ENCODE measurements at places on chromosomes 16 and 17. TPM values are rescaled to one million over a fixed set of nuclear protein-coding genes. Genes with fewer than 3 reads are reported as not detected.

DNA sequence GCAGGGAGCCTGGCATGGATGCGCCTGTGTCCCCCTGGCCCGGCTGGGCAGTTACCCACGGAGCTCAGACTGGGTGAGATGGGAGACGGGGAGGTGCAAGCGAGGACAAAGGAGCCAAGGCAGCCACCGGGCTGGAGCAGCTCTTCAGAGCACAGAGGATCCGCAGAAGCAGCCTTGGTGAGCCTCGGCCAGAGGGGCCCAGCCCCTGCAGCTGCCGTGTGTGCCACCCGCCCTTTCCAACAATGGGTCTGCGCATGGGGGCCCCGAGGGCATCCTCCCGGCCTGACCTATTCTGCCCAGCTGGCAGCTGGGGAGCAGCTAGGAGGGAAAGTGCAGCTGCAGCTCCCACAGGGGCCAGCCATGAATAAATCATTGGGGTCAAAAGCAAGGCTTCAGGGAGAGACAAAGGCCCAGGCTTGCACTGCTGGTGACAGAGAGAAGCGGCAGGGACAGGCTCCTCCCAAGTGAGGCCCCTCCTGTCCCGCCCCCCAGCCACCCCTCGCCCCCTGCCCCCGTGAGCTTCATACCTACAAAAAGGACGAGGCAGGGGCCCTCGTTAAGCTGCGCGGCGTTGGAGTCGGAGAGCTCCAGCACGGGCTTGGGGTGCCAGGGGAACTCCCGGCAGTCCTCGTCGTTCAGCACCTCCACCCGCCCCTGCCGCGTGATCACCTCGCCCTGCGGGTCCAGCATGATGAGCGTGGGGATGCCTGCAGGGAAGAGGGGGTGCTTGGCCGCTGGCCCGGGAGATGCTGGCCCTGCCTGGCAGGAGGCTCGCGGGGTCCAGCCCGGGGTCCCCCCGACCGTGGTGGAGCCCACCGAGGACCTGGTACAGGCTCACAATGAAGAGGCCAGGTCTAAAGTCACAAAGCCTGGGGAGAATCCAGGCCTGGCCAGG is 22.6 kb downstream of the MRM3 start:
- no peaks in the 10 kb centered on the region for H3K27me3 ChIP-seq
- H3K36me3 ChIP-seq = no peaks in the 10 kb centered on the region
- no peaks in the 10 kb centered on the region for H3K4me1 ChIP-seq
- no peak for DNase-seq
- H3K4me3 ChIP-seq = no peak overlapping the region

- H3K36me3 ChIP-seq = peaks cover 15% of the 10 kb centered on the region
- peaks cover 31% of the 10 kb centered on the region for H3K4me1 ChIP-seq
- no peaks in the 10 kb centered on the region for H3K27me3 ChIP-seq
- no peak for DNase-seq
Measured at GRCh38 chr17:18257268-18257981, 1.1 kb downstream of the FLII start.

- H3K4me1 ChIP-seq = peaks cover 14% of the 10 kb centered on the region
- no peaks in the 10 kb centered on the region for H3K36me3 ChIP-seq
- DNase-seq = no peak
- peaks cover 63% of the 10 kb centered on the region for H3K27me3 ChIP-seq
- H3K27ac ChIP-seq = no peak overlapping the region
Measured at GRCh38 chr17:36641331-36641876, 40.0 kb downstream of the MRM1 start.

DNA sequence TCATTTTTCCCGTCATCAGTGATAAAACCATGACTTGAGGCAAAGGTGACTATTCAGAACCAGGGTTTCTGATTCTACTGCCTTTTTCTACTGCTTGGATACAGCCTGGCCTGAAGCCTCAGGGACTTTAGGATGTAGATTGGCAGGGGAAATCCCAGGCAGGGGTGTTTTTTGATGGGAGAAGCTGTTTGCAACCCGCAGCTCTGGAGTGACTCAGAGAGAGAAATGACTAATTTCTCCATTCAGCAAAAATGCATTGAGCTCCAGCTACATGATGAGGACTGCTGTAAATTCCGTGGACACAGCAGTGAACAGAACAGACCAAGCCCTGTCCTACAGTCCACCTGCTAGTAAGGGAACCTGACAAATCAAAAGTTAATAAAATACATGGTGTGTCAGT is 560.6 kb downstream of the CDH13 start:
- peaks cover 3% of the 10 kb centered on the region for H3K27me3 ChIP-seq
- DNase-seq = no peak
- H3K36me3 ChIP-seq = no peaks in the 10 kb centered on the region
- no peak overlapping the region for H3K27ac ChIP-seq
- no peak overlapping the region for H3K4me3 ChIP-seq

- H3K36me3 ChIP-seq = no peaks in the 10 kb centered on the region
- H3K27ac ChIP-seq = no peak overlapping the region
- peaks cover 9% of the 10 kb centered on the region for H3K4me1 ChIP-seq
- peaks cover 24% of the 10 kb centered on the region for H3K27me3 ChIP-seq
Measured at GRCh38 chr17:49259663-49260010, 29.1 kb upstream of the PHOSPHO1 start.

DNA sequence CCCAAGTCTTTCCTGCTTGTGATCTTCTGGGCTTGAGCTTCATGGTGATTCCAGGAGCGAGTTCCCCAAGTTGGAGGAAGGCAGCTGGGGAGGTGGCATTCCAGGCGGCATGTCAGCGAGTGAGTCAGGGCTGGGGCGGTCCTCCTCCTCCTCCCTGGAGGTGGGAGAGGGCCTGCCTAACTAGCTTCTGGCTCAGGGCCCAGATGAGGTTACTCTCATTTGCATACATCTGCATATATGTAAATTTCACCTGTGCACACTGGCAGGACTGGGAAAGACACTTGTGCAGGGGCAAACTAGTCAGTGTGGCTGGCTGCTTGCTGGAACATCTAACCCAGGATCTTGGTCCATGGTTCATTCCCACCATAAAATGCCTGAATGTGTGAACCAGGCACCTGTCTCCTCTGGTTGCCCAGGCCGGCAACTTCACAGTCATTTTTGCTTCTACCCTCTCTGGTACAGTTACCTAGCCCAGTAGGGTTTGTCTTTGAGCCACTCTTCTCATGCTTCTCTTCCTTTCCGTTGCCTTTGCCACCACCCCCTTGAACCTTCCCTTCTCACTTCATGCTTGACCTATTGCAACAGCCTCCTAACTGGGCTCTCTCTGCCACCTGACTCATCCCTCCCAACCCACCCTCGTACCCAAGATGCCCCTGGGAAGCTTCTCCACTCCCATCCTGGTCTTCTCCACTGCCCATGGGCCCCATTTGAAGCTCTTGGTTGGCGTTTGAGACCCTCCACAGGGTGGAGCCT is 9.6 kb upstream of the DLX4 start:
- H3K27me3 ChIP-seq = peaks cover 30% of the 10 kb centered on the region
- H3K4me1 ChIP-seq = peaks cover 9% of the 10 kb centered on the region
- no peak overlapping the region for H3K27ac ChIP-seq
- H3K36me3 ChIP-seq = peaks cover 3% of the 10 kb centered on the region

The FOXC2 gene
- not detected for total RNA-seq

- no peaks in the 10 kb centered on the region for H3K27me3 ChIP-seq
- peaks cover 23% of the 10 kb centered on the region for H3K4me1 ChIP-seq
- DNase-seq = no peak
- no peak overlapping the region for H3K4me3 ChIP-seq
- H3K36me3 ChIP-seq = peaks cover 58% of the 10 kb centered on the region
- H3K27ac ChIP-seq = no peak overlapping the region
Measured at GRCh38 chr17:49822829-49823228, 25.0 kb downstream of the TAC4 start.

DNA sequence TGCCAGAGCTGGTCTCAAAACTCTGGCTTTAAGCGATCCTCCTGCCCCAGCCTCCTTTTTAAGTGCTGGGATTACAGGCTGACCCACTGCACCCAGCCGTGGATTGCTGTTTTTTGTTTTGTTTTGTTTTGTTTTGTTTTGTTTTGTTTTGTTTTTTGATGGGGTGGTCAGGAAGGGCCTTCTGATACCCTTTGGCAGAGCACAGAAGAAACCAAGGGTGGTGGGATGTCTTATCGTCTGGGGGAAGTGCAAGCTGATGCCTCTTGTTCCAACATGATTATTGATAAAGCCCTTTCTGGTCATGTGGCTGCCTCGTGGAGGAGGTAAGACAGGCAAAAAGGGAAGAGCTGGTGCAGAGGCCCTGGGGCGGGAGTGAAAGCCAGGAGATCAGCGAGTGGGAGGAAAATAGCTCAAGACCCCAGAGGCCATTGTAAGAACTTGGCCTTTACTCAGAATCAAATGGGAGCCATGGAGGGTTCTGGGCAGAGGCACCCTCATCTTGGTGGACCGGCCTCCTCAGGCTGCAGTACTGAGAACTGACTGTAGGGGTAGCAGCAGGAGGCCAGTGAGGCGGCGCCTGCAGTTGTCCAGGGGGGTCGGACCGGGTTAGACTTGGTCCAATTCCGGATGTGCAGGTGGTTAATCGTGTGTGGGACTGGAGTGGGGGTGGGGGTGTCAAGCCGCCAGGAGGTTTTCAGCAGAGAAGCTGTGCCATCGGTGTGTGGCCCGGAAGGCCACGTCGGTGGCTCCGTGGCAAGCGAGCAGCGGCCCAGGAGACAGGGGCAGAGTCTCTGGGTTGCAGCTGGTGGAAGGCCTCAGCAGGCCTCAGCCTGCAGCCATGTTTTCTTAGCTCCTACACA is 84.4 kb upstream of the GSE1 start:
- H3K27ac ChIP-seq = no peak overlapping the region
- H3K4me3 ChIP-seq = no peak overlapping the region
- no peak for DNase-seq
- peaks cover 4% of the 10 kb centered on the region for H3K27me3 ChIP-seq
- H3K4me1 ChIP-seq = no peaks in the 10 kb centered on the region

DNA sequence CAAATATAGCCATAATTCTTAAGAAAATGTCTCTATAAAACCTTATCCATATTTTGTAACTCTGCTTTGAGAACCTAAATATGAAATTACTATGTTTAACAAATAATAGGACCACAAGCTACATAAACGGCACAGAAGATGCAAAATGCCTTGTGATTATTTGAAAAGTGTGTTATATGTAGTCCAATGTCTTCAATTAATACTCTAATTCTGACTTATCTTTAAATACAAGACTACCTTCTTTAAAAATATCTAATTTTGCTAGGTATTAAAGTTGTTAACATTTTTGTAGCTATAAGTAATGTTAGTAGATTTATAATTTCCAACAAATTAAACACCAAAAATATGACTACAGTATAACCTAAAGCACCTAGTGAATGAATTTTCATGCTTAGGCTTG is 17.0 kb downstream of the PSMD12 start:
- H3K4me3 ChIP-seq = no peak overlapping the region
- no peaks in the 10 kb centered on the region for H3K27me3 ChIP-seq
- H3K27ac ChIP-seq = no peak overlapping the region
- peaks cover 4% of the 10 kb centered on the region for H3K4me1 ChIP-seq
- no peak for DNase-seq
- H3K36me3 ChIP-seq = peaks cover 40% of the 10 kb centered on the region

The KRTAP16-1 gene
- not detected for total RNA-seq

The TMC7 gene
- total RNA-seq = not detected

The CES1 gene
- total RNA-seq = not detected

The GAST gene
- not detected for total RNA-seq

The FOXJ1 gene
- not detected for total RNA-seq

GRCh38 chr17:12136646-12137045 is 116.0 kb downstream of the MAP2K4 start:
- no peaks in the 10 kb centered on the region for H3K27me3 ChIP-seq
- H3K4me1 ChIP-seq = no peaks in the 10 kb centered on the region
- no peak for DNase-seq

The TMEM238L gene
- not detected for total RNA-seq

GRCh38 chr16:58615280-58615679 is 14.3 kb downstream of the CNOT1 start:
- no peak overlapping the region for H3K4me3 ChIP-seq
- no peak for DNase-seq
- peaks cover 20% of the 10 kb centered on the region for H3K4me1 ChIP-seq
- no peaks in the 10 kb centered on the region for H3K27me3 ChIP-seq

The MKS1 gene
- total RNA-seq = 18.8 TPM

GRCh38 chr16:22191532-22192260 is 14.4 kb upstream of the EEF2K start:
- peak; percentile 30 for DNase-seq
- peaks cover 4% of the 10 kb centered on the region for H3K27me3 ChIP-seq
- peak overlapping the region; percentile 88 for H3K4me3 ChIP-seq
- H3K27ac ChIP-seq = peak overlapping the region; percentile 99
- H3K36me3 ChIP-seq = peaks cover 7% of the 10 kb centered on the region
- H3K4me1 ChIP-seq = peaks cover 71% of the 10 kb centered on the region

DNA sequence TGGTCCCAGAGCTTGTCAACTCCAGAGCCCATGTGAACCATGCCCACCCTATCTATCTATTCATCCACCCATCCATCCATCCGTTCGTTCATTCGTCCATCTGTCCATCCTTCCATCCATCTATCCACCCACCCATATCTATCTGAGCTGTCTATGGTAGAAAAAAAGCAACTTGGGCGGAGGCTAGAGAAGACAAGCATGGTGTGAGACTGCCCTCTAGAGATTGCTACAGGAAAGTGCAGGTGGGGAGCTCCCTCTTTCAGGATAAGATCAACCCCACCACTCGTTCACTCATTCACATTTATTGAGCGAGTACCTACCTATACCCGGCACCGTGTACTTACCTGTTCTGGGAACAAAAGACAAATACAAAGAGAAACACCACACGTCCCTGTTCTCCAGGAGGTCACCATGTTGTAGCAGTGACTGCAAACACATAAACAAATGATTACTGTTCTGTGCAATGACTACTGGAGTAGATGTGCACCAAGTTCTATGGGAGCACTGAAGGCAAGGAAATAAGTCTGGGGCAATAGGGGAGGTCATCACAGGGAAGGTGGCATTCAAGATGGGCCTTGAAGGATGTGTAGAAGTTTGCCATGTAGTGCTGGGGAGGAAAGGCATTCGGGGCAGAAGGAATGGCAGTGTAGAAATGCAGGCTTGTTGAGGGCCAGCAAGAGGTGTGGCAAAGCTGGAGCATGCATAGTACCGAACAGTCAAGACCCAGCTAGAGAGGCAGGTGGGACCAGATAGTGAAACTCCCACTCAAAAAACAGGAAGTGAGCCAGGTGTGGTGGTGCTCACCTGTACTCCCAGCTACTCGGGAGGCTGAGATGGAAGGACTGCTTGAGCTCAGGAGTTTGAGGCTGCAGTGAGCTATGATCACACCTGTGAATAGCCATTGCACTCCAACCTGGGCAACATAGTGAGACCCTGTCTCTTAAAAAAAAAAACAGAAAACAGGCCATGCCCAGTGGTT is 13.4 kb upstream of the ATP5MC1 start:
- peak; percentile 53 for DNase-seq
- no peak overlapping the region for H3K4me3 ChIP-seq
- no peaks in the 10 kb centered on the region for H3K27me3 ChIP-seq
- peaks cover 10% of the 10 kb centered on the region for H3K4me1 ChIP-seq
- H3K27ac ChIP-seq = no peak overlapping the region

- peaks cover 3% of the 10 kb centered on the region for H3K36me3 ChIP-seq
- H3K27me3 ChIP-seq = peaks cover 72% of the 10 kb centered on the region
- H3K4me1 ChIP-seq = peaks cover 23% of the 10 kb centered on the region
- no peak for DNase-seq
- H3K27ac ChIP-seq = peak overlapping the region; percentile 31
Measured at GRCh38 chr17:37742116-37742761, 2.6 kb downstream of the HNF1B start.

GRCh38 chr16:57424583-57424982 is 20.0 kb downstream of the CCL17 start:
- H3K36me3 ChIP-seq = peaks cover 18% of the 10 kb centered on the region
- no peak for DNase-seq
- H3K4me3 ChIP-seq = no peak overlapping the region
- H3K27ac ChIP-seq = no peak overlapping the region
- H3K27me3 ChIP-seq = no peaks in the 10 kb centered on the region

The HAS3 gene
- 0.73 TPM for total RNA-seq

Data from activated T-helper 1 cell treated with anti-CD3 and anti-CD28 coated beads, Interleukin-12 subunit alpha, Interleukin-12 subunit beta, Interleukin-2, Interleukin-4 antibody, amounts not matched to agents 30 ng/mL and 10 ng/mL and 1 ng/mL, durations not matched to agents 14 hours and 24 hours and 36 hours (primary cell).